ENCODE measurements at places on chromosomes 16 and 17.
A peak's percentile ranks its signal among the peaks of the same experiment; 100 is the strongest.

GRCh38 chr17:57332501-57332900 is 76.2 kb downstream of the MSI2 start:
- DNase-seq: no peak

DNA sequence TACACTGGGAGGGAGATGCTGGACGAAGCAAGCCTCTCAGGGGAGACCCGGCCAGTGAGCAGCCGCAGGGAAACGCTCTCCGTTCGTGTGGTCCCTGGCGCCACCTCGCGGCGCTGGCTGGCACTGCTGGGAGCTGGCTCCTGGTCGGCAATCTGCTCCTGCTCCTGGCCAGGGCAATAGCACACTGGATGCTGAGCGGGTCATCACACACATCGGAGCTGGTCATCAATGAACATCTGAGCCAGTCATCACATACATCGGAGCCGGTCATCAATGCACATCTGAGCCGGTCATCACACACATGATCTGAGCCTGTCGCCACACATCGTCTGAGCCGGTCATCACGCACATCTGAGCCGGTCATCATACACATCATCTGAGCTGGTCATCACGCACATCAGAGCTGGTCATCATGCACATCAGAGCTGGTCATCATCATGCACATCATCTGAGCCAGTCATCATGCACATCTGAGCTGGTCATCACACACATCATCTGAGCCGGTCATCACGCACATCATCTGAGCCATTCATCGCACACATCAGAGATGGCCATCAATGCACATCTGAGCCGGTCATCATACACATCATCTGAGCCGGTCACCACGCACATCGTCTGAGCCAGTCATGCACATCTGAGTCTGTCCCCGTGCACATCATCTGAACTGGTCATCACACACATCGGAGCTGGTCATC is 217.3 kb downstream of the RBFOX3 start:
- peak; percentile 61 for DNase-seq

DNA sequence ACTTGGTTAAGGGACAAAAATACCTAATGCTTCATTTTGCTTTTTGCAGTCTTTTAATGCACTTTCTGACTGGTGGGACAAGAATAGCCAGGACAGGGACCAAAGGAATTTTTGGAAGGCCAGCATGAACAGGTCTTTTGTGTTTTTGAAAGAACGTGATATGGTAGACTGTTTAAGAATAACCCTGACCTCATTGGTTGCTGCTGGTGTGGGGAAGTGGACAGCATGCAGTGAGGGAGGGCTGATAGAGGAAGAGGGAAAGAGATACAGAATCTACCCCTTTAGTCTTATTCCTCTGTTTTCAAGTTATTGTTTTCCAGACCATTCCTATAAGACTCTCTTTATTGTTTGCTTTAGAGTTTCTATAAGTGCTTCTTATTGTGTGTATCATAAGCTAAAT is 816.2 kb downstream of the CDH11 start:
- no peak for DNase-seq

DNA sequence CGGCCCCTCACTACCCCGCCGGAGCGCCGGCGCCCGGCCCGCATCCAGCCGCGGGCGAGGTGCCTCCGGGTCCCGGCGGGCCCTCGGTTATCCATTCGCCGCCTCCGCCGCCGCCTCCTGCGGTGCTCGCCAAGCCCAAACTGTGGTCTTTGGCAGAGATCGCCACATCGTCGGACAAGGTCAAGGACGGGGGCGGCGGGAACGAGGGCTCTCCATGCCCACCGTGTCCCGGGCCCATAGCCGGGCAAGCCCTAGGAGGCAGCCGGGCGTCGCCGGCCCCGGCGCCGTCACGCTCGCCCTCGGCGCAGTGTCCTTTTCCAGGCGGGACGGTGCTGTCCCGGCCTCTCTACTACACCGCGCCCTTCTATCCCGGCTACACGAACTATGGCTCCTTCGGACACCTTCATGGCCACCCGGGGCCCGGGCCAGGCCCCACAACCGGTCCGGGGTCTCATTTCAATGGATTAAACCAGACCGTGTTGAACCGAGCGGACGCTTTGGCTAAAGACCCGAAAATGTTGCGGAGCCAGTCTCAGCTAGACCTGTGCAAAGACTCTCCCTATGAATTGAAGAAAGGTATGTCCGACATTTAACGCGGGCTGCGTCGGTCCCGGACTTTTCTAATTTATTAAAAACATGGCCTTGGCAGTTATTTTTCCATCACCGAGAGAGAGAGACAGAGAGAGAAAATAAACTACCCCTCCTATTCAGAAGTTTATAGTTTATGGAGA is 2.8 kb downstream of the IRX5 start:
- no peak for DNase-seq

- DNase-seq: peak; percentile 85
These were observed 29.7 kb upstream of the LGALS9 start for GRCh38 chr17:27601069-27601974.

- DNase-seq: no peak
These were observed 14.8 kb upstream of the LIMD2 start for GRCh38 chr17:63714550-63715277.

- no peak for DNase-seq
These were observed 39.1 kb downstream of the SPOP start for GRCh38 chr17:49638818-49639217.

DNA sequence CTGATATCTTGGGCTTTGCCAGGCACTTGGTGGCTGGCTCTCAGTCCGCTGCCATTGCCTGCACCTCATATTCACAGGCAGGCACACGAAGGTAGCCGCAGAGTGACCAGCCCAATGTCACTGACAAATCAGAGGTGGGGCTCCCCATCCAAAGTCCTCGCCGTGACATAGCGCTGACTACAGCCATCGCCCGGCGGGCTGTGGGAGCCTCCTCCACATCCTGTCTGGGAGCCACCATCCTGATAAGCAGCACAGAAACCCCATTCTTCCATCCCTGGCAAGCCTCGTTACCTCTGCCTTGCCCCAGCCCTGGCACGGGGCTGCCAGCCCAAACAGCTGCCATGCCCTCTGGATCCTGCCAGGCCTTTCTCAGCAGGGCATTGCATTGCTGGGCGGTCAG is 437.8 kb downstream of the SLC39A11 start:
- no peak for DNase-seq

DNA sequence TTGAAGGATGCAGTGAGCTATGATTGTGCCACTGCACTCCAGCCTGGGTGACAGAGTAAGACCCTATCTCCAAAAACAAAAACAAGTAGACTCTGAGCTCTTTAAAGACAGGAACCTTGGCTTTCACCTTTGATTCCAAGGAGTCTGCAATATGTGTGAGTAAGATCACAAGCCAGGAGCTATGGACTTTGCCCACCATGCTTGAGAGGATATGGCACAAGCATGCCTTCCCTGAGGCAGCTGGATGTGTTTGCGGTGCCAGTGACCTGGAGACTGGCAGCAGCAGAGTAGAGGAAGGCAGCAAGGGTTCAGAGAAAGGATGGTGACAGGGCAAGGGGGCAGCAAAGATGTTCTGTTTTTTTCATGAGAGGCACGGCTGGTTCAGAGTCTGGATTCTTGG is 14.5 kb upstream of the PRKCA start:
- DNase-seq: no peak
